ENCODE measurements at places on chromosomes 11 and 22.
A peak's percentile ranks its signal among the peaks of the same experiment; 100 is the strongest.

DNA sequence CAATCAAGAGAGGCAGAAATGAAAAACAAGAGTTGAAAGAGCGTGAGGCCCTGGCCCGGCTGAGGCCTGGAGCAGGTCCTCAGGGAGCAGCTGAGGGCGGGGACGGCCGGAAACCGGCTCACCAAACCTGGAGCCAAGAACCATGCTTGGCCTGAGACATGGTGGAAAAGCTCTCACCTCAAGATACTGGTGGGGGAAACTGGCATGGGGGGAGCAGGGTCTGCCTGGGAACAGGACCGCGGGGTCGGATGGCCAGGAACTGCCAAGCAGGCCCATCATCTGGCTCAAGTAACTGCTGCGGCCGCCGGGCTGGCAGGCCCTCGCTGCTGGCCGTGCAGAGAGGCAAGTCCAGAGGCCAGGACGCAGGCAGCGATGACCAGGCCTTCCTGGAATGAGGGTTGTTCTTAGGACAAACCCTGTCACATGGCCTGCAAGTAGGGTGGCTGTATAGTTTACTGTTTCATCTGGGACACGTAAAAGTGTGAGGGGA lies 18.9 kb upstream of the WNT11 start:
- DNase-seq: no peak

GRCh38 chr11:59759900-59760299 lies 4.7 kb downstream of the STX3 start:
- no peak for DNase-seq

GRCh38 chr11:35347921-35348331 lies 71.4 kb downstream of the SLC1A2 start:
- DNase-seq: peak; percentile 75

- DNase-seq: no peak
Measured at GRCh38 chr11:110077346-110077745, 15.8 kb upstream of the ZC3H12C start.

DNA sequence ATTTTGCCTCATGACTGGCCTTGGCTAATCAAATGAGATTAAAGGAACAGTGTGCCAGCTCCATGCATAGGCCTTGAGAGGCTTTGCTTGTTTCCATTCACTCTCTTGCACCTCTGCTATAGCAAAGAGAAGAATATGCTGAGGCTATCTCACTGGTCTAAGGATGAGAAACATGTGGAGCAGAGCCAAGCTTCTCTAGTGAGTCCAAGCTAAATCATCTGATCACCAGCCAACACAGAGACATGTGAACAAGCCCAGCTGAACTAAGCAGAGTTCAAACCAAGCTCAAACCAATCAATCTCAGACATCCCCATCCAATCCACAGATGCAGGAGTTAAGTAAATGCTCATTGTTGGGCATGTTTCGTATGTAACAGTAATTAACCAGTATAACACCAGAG lies 69.4 kb upstream of the API5 start:
- DNase-seq: no peak

GRCh38 chr11:24637520-24637919 lies 140.7 kb downstream of the LUZP2 start:
- DNase-seq: no peak

- DNase-seq: no peak
Measured at GRCh38 chr22:31867386-31868153, 76.8 kb upstream of the YWHAH start.

GRCh38 chr22:50262460-50262911 lies 1.0 kb upstream of the MAPK12 start:
- no peak for DNase-seq

DNA sequence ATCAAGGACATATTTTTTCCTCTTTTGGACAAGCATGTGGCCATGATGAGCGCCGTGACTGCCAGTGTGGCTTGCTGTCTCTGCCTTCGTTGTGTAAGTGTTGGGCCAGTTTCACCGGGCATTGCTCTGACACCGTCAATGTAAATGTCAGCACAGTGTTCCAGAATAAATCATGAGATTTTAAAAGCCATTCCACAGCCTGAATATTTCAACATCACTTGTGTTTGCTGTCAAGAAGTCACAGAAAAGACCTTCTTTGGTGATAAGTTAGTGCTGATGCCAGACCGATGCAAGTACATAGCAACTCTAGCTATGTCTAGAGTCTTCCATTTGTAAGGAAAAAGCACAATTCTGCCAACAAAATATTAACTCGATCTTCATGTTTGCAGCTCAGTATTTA lies 467.8 kb downstream of the TBC1D22A start:
- DNase-seq: no peak

DNA sequence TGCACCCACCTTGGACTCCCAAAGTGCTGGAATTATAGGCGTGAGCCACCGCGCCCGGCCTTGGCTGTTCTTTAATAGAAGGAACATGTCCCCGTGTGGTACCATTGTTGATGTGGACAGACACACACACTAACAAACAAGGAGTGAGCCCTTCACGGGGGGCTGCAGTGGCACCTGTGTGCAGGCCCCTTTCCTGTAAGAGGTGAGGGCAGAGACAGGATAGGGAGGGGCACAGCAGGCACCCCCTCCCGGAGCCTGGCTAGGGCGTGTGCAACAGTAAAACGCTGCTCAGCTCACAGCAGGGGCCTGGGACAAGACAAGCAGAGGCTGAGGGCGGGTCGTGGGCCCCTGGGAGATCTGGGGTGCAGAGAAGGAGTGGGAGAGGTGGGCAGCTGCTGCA lies 37.8 kb downstream of the GRIK4 start:
- no peak for DNase-seq

- DNase-seq: no peak
Measured at GRCh38 chr11:64457416-64458010, 98.6 kb downstream of the RPS6KA4 start.

DNA sequence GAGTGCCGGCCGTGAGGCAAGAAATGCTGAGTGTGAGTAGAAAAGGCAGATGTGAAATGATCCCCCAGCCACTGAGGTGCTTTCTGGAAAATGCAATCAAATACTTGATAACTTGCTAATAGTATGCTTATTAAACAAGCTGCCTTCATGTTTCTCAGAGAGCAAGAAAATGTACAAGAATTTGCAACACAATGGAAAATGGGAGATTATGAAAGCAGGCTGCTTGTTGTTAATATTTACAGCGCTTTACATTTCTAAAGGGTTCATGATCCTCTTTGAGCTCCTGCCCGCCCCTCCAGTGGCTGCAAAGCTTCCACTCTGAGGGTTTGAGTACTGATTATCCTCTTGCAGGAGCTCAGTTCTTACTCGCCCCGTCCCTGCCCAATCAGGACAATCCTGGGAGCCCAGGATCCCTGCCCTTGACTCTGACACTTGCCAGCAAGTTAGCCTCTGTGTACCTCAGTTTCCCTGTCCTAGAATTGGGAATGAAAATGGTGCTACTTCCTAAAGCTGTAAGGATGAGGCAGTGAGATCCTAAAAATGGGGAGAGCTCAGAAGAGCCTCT lies 645.1 kb downstream of the TBC1D22A start:
- DNase-seq: no peak

Data from AG04449 (cell line).